Sigmoid colon (tissue), 7 donors: ENCODE measurements at places on chromosomes 1 and 21. TPM values are rescaled to one million over a fixed set of nuclear protein-coding genes. Genes with fewer than 3 reads are reported as not detected.
A peak's percentile ranks its signal among the peaks of the same experiment; 100 is the strongest.

DNA sequence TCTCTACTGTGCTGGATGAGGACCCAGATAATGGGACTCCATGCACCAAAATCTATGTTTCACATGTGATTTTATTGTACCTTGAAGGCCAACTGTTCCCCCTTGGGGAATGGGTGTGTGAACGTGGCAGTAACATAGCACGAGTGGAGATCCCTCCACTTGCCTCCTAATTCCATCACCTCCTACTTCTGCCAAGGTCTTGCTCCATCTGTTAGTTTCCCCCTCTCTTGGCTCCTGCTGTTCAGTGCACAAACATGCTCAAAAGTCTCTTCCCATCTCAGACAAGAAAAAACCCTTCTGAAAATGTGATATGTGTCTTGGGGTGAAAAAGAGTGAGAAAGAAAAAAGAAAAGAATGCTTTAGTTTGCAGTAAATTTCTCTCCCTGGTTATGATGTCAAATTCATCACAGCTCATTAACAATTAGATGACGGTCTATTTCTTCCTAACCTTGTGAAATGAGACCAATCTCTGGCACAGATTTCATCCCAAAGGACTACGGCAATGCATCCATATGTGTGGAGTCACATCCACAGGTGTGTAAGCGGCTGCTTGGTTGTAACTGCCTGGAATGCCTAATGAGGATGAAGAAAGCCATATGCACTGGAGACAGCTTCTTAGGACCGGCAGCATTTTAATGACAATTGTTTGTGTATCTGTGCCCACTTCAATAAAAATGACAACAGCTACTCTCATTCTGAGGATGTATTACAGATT lies 79.3 kb upstream of the DIRAS3 start:
- peaks cover 47% of the 10 kb centered on the region for H3K36me3 ChIP-seq
- peaks cover 23% of the 10 kb centered on the region for H3K4me1 ChIP-seq
- H3K27me3 ChIP-seq, result no peaks in the 10 kb centered on the region
- H3K27ac ChIP-seq, result peak overlapping the region; percentile 35
- no peak for DNase-seq

DNA sequence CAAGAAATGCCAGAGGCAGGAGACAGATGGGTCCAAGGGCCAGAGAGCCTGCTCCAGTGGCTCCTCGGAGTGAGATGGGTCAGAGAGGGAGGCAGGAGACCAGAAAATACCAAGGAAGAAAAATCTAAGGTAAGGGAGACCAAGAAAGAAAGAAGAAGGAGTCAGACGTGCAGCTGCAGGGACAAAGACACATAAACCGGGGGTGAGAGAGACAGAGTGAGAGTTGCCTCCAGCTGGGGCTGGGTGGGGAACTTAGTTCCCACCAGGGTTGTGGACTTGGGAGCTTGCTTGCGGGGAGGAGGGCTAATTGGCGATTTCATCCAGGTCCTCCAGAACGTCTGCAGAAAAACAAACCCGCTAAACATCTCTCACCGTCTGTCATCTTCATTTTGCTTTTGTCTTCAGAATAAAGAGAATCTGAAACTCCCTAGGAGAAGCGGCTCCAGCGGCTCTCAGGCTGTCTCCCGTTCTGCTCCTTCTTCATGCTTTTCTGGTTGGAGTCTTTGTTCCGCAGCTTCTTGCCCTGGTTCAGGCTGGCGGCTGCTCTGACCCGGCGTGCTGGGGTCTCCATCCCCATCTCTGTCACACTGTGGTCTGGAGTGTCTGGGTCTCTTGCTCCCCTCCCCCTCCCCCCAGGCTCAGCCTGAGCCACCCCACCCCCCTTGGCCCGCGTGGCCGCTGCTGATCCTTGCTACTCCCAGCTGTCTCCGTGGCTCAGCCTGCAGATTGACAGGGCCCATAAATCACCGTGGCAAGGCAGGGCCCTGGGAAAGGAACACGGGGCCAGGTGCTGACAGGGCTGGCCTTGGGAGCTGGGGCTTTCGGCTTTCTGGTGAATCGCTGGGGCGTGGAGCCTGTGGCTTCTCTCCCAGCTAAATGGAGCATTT lies 66.6 kb downstream of the UBIAD1 start:
- no peak for DNase-seq
- H3K4me3 ChIP-seq, result no peak overlapping the region
- H3K4me1 ChIP-seq, result peaks cover 9% of the 10 kb centered on the region
- no peak overlapping the region for H3K27ac ChIP-seq
- no peaks in the 10 kb centered on the region for H3K36me3 ChIP-seq

Gene BMP8A
- 0.27 TPM for total RNA-seq

DNA sequence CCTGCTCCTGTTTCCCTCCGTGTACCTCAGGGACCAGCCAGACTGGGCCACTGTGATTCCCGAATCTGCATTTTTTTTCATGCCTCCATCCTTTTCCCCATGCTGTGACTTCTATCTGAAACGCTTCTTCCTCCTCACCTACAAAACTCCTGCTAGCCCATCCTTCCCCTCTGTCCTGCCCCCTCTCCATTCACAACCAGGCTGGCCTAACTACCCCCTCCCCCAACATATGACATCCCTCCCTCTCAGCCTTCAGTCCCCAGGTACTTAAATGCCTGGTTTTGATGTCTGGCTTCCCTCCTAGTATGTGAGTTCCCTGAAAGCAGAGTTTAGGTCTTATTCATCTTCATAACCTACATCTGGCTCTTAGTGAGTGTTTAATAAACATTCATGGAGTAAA lies 82.7 kb downstream of the TAS1R2 start:
- H3K27me3 ChIP-seq, result peaks cover 9% of the 10 kb centered on the region
- no peak overlapping the region for H3K4me3 ChIP-seq
- no peaks in the 10 kb centered on the region for H3K4me1 ChIP-seq
- DNase-seq, result no peak
- H3K27ac ChIP-seq, result no peak overlapping the region
- H3K36me3 ChIP-seq, result no peaks in the 10 kb centered on the region

DNA sequence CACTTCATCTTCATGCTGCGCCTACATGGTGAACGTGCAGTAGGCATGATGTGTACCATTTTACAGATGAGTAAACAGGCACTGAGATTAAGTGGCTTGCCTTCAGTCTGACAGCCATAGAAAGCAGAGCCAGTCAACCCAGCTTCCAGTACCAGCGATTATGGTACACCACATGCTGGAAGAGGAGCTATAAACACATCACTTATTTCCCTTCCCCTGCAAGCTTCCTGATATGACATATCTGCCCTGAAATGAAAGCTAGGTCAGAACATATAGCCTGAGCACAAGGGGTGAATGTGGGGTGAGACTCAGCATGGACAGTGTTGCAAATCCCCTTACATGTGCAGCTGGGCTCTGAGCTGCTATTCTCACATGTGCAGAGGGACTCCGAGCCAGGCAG lies 33.8 kb upstream of the IL20 start:
- no peak overlapping the region for H3K27ac ChIP-seq
- no peak overlapping the region for H3K4me3 ChIP-seq
- no peaks in the 10 kb centered on the region for H3K4me1 ChIP-seq

Gene SH3BGR
- total RNA-seq, result 25.3 TPM

Gene CELA3B
- total RNA-seq, result not detected

DNA sequence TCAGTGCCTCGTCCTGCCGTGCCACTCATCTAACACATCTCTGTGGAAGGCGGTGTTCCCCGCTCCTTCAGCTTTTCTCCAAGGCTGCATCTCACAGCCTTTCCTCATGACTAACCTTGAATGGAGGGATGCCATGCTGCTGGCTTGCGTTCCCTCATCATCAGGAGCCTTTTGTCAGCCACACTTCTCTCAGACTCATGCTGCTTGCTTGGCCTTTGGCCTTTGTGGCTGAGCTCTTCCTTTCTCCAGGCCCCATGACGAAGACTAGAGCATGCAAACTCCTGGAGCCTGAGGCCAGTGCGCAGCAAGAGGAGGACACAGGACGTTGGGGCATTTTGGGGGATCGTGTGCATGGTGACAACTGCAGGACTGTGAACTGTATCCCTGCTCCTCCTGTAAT lies 70.8 kb downstream of the SYT2 start:
- H3K4me3 ChIP-seq, result no peak overlapping the region
- H3K27ac ChIP-seq, result no peak overlapping the region
- no peaks in the 10 kb centered on the region for H3K36me3 ChIP-seq

GRCh38 chr1:221800831-221801230 lies 58.9 kb upstream of the DUSP10 start:
- no peak for DNase-seq
- no peak overlapping the region for H3K4me3 ChIP-seq
- H3K4me1 ChIP-seq, result peaks cover 5% of the 10 kb centered on the region
- peaks cover 2% of the 10 kb centered on the region for H3K27me3 ChIP-seq
- H3K36me3 ChIP-seq, result no peaks in the 10 kb centered on the region

Gene DPT
- 519 TPM for total RNA-seq

GRCh38 chr1:98001764-98002163 lies 80.9 kb upstream of the DPYD start:
- no peak overlapping the region for H3K4me3 ChIP-seq
- no peak for DNase-seq

Gene VWA1
- total RNA-seq, result 51.0 TPM

Gene CENPF
- 0.49 TPM for total RNA-seq

Gene C1orf210
- not detected for total RNA-seq

Gene FALEC
- total RNA-seq, result not detected

GRCh38 chr1:28560886-28561285 lies 8.0 kb downstream of the TRNAU1AP start:
- no peaks in the 10 kb centered on the region for H3K27me3 ChIP-seq
- no peak for DNase-seq
- no peak overlapping the region for H3K27ac ChIP-seq

Gene HES3
- total RNA-seq, result not detected

Gene FMOD
- 32.9 TPM for total RNA-seq

- H3K36me3 ChIP-seq, result no peaks in the 10 kb centered on the region
- no peak overlapping the region for H3K4me3 ChIP-seq
- no peak for DNase-seq
- no peaks in the 10 kb centered on the region for H3K4me1 ChIP-seq
- no peaks in the 10 kb centered on the region for H3K27me3 ChIP-seq
These were observed 18.2 kb downstream of the C1orf87 start for GRCh38 chr1:60055336-60055735.

Gene DCDC2B
- total RNA-seq, result not detected

Gene SPATA45
- not detected for total RNA-seq

- no peak for DNase-seq
- no peak overlapping the region for H3K27ac ChIP-seq
These were observed 27.5 kb downstream of the RNF19B start for GRCh38 chr1:32937061-32937460.

Gene LIN28A
- total RNA-seq, result not detected
